Mesothelial cell of epicardium (in vitro differentiated cells): ENCODE measurements at places on chromosomes 1 and 21. TPM values are rescaled to one million over a fixed set of nuclear protein-coding genes. Genes with fewer than 3 reads are reported as not detected.

- no peak for DNase-seq
These were observed 8.0 kb downstream of the C1orf50 start for GRCh38 chr1:42774928-42775526.

DNA sequence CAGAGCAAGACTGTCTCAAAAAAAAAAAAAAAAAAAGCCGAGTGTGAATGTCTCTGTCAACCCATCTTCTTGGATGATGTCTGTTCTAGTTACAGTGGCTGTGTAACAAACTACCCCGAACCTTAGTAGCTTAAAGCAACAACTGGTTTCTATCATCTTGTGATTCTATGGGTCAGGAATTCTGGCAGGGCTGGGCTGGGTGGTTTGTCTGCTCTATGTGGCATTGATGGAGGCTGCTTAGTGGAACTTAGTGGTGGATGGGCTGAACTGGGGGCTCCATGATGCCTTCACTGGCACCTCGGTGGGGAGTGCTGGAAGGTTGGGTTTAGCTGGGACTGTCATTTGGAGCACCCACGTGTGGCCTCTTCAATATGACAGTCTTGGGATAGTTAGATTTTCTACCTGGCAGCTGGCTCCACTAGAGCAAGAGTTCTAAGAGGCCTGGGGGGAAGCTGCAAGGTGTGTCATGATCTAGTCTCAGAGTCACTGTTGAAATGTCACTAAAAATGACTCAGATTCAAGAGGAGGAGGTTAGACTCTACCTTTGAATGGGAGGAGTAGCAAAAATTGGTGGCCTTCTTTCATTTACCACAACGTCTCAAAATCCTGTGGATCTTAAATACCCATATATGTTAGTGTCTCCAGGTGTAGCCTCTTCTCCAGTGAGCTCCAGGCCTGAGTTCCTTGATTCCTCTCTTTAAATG is 18.6 kb downstream of the ACOT11 start:
- DNase-seq: no peak

The BATF3 gene
- 0.84 to 1.0 TPM (median 1.0 TPM) in 3 replicates for total RNA-seq

DNA sequence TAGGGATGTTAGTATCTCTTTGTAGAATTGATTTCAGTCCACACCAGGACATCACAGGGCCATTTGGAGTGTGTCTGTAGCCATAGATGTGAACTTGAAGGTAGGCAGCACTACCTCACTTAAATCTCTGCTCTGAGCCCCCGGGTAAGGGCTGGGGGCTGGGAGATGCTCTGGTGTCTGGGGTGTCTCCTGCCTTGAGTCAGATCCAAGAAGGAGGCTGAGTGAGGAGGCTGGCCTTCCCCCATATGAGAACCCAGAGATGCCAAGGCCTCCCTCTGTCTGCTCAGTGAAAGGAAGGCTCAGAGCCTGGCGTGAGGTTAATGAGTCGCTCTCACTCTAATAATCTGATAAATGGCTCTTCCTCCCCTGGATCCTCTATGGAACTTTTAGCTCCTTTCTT is 161.6 kb downstream of the ACTL8 start:
- DNase-seq: no peak

DNA sequence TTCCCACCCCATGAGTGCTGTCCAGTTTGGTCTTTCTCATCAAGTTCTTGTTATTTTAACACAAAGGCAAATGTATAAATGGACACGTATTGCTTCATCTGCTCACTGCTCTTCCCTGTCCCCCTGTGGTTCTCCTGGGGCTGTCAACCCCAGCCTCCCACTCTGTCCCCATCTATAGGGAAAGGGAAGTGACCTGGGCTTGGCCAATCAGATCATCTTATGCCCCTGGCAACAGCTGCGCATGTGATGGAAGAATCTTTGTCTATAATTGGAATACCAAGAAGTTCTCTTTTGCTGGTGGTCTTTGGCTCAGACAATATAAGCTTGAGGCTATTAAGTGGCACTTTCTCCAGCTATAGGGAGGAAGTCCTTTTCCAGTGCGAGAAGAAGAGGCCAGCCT is 4.7 kb upstream of the CCSAP start:
- DNase-seq: no peak

DNA sequence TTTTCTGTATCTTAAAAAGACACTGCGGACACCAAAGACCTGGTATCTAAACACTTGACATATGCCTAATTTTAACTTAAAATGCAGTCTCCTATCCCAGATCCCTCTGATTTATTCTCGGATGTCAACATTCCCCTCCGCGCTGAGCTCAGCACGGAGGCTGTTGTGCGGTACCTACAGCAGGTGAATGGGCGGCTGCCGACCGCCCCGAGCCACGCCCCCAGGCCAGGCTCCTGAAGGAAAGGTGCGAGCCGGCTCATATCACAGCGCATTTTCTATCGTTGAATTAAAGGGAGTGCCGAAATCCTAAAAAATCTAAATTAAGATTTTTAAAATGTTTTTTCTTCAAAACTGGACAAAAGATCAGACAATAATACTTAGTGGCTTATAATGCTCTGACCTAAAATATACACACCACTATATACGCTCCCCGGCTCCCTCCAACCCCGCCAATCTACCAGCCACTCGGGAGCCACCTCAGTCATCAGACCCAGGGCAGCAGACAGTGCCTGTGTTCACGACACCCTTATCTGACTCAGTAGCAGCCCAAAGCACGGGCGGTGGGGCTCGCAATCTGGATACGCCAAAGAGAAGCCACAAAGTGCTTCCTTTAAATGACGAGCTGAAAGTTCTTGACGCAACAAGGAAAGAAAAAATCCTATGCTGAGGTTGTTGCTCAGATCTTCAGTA is 4.1 kb downstream of the WRAP73 start:
- DNase-seq: no peak

The P3R3URF gene
- not detected in 3 replicates for total RNA-seq

GRCh38 chr1:168643152-168643551 is 66.7 kb downstream of the XCL1 start:
- DNase-seq: no peak

DNA sequence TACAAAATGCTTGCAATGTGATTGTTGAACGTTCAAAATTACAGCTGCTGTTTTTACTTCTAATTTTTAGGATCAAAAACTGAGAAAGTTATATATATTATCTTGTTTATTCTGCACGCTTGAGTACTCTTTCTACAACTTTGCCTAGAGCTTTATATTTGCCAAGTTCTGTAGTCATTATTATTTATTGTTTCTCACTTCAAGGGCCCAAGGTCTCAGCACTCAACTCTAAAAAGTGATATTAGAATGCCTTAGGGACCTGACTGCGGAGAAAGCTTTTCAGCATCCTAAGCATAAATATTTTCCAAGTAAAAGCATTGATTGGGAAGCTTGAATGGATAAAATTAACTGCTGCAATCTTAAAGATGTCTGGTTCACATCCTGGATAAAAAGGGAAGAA is 83.6 kb downstream of the UBE2U start:
- DNase-seq: no peak

DNA sequence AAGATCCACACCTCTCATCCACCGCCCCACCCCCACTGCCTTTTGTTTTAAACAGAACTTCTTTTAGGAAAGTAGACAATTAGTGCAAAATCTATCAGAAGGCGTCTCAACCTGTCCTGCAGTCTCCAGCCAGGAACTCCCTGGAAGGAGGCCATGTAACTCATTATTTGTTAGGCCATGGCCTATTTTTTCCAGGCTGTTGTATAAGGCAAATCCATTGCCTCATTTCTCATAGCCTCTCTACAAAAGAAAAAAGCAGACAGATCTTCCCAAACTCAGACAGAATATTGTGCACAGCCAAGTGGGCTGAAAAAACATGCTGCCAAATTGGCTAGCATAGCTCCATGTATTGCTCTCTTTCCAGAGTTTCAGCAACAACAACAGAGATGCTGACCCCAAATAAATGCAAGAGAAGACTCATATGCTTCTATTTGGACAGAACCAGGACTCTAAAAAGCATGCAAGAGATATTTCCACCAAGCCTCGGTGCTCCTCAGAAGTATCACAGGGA is 770.7 kb upstream of the CXADR start:
- no peak for DNase-seq

GRCh38 chr1:232865102-232865931 is 60.1 kb downstream of the MAP10 start:
- DNase-seq: no peak

DNA sequence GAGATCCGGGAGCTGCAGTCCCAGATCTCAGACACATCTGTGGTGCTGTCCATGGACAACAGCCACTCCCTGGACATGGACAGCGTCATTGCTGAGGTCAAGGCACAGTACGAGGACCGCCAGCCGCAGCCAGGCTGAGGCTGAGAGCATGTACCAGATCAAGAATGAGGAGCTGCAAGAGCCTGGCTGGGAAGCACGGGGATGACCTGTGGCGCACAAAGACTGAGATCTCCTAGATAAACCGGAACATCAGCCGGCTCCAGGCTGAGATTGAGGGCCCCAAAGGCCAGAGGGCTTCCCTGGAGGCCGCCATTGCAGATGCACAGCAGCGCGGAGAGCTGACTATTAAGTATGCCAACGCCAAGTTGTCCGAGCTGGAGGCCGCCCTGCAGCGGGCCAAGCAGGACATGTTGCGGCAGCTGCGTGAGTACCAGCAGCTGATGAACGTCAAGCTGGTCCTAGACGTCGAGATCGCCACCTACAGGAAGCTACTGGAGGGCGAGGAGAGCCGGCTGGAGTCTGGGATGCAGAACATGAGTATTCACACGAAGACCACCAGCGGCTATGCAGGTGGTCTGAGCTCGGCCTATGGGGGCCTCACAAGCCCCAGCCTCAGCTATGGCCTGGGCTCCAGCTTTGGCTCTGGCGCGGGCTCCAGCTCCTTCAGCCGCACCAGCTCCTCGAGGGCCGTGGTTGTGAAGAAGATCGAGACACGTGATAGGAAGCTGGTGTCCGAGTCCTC is 25.5 kb downstream of the ETV3L start:
- no peak for DNase-seq

- DNase-seq: peak; percentile 93
These were observed 38.7 kb upstream of the HMGN1 start for GRCh38 chr21:39387461-39388037.

DNA sequence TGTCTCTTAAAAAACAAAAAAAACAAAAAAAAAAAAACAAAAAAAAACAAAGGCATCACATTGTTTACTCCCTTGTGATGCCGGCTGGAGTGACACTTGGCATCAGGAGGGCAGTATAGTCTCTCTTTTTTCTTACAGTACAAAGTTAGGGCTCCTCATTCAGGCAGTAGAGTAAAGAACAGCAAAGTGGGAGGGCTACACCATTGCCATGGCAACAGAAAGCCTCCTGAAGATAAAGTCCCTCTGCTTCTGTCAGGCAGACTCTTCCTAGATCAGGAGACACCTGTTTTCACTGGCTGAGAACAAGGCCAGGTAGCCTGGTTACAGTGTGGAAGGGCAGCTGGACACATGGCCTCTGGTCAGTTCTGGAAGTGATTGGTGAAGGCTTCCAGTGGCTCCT is 41.3 kb upstream of the RAB3GAP2 start:
- DNase-seq: no peak

DNA sequence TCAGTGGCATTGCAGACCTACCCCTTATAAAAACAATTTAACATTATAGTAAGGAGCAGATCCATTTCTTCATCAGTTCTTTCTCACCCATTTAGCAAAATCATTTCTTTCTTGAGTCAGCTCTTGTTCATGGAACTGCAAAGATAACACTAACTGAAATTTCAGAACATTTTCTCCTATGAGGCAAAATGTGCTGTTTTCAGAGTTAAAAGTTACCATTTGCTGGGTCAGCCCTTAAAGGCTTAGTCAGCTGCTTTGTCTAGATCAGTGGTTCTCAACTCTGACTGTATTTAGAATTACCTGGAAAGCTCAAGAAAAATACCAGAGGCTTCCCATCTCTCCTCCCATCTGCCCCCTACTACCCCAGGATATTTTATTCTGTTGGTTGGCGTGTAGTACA is 12.2 kb downstream of the METTL13 start:
- no peak for DNase-seq

DNA sequence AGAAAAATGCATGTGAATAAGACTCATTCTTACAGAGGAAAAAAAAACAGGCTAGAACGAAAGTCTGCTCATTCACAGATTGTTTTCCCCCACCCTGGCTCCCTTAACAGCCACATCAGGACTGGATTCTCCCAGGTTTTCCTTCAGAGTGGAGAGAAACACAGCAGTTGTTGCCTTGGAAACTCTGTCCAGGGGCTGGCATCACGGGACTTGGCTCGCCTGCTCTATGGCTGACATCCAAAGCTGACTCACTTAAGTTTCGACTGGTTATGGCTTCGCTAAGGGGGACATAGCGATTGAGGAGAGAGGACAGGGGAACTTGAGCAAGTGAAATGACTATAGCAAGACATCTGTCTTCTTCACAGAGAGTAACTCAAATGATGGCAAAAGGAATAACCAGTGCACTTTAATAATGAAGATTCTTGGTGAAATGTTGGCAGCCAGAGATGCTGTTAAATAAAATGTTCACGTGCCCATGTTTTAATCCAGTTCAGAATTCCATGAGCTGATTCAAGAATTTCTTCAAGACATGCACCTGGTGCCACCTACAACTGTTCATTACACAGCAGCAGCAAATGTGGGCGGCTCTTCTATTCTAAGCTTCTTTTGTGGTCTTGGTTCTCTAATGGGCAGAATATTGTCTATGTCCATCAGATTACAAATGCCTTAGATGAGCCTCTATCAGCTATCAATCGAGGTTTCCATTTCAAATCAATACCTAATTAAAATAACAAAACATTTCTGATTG is 21.8 kb downstream of the MIS18A start:
- peak; percentile 65 for DNase-seq

DNA sequence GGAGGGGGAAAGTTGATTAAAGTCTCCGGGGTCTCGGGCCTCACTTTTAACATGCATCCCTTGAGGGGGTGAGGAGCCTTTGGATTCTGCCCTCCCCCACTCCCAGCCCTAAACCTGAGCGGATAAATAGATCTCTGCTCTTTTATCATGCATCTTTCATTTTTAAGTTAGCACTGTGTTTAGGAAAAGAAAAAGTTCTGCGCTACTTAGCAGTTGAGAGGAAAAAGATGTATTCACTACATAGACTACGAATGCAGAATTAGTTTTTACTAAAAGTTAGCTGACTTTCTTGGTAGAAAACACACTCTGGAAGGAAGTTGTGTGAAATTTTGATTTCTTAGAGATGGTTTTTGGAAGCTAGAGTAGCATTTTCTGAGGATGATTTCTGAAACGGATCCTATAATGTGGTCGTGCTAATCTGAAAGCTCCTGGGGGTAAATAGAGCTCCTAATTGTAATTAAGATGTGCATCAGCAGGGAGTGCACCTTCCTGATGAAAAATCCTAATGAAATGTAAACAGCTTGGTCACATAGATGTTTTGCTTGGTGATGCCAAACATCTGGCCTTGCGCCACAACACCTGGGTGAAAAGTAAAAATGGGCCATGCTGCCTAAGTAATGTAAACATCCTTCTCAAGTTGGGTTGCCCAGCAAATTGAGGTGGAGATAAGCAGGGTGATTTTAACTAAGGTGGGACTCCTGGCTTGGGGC is 1.8 kb downstream of the ROR1 start:
- DNase-seq: no peak

The SERPINC1 gene
- total RNA-seq: 0.22 to 0.27 TPM (median 0.23 TPM) in 3 replicates

The ELAVL4 gene
- total RNA-seq: not detected in 3 replicates

DNA sequence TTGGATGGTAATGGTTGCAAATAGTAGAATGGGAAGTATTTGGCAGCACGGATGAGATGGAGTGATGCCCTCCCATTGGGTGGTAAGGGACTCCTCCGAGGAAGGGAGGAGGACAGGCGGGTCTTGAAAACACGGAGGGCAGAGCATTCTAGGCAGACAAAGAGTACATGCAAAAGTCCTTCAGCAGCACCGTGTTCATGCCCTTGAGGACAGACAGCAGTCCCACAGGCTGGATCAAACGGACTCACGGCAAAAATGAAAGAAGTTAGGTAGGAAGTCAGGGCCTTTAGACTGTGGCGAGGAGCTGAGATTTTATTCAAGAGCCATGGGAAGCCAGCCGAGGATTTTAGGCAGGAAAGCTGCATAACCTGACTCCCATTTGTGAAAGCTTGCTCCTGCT is 253.9 kb downstream of the RHOU start:
- no peak for DNase-seq
